PC-3 (cell line): ENCODE measurements at places on chromosomes 2 and 18.
A peak's percentile ranks its signal among the peaks of the same experiment; 100 is the strongest.

DNA sequence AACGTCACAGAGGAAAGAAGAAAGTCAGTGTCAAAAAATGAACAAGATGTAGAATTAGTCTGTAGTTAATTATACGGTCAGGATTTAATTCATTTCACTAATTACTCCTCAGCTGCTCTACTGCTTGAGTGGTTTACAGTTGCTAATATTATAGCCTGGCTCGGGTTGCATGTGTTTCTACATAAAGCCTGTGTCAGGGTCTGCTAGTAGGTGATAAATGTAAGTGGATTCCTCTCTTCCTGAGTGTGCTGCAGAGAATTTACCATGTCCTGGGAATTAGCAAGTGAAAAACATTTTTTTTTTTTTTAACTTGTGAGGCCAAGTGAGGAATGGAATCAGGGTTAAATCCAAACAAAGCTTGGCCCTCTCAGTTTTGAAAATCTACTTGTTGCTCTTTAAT lies 622.6 kb downstream of the EPHA4 start:
- no peak for DNase-seq

DNA sequence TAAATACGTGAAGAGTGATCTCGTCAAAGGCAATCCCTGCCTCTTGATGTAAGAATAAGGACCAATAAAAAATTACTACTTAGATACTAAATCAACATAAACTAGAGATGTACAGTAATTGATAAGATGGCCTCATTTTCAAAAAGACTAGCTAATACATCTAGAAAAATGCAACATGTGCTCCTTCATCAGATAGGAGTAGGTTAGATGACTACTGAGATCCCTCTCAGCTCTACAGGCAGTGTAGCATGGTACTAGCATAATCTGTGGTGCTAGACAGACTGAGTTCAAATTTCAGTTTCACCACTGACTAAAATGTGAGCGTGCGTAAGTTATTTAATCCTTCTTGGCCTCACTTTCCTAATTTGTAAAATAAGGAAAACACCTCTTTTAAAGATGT lies 82.6 kb upstream of the FRZB start:
- DNase-seq, result no peak

DNA sequence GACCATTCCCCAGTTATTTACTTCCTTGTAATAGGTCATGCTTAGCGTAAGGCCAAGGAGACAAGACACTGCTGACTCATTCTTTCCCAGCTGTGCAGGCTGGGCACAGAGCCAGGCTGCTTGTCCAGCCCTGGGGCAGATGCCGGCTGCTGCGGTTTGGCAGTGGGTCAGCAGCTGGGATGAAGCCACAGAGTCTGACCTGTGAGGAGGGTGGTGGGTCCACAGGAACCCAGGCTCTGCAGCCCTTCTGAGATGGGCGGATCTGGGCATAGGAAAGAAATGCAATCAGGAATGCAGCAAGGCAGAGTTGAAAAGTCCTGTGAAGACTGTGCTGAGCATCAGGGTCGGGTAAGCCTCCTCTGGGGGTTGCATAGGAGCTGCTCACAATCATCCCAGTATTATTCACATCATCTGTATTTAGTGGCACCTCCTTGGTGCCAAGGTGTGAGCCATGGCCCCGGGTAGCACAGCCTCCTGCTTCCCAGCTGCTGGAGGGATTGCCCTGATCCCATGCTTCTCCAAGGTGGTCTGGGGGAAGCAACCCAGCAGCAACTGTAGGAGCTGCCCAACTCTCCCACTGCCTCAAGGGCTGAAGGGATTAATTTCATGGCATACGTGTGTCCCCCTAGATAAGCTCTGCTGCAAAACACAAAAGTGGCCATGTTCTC lies 139.0 kb downstream of the DDX1 start:
- DNase-seq, result peak; percentile 93

DNA sequence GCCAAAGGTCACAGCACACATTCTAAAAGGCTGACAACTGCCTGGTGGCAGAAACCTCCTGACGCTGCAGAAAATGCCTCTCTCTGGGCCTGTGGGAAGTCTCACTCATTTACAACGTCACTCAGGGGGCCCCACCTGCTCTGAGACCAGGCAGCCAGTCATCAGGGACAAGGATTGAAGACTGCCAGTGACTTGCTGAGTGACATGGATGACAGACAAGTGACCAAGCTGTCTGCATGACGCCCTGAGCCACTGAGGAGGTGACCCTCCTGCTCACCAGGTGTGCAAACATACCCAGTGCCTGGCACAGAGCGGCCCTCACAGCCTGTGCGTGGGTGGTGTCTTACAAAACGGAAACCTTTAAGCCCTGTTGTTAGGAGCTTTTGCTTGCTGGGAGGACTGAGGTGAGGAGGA lies 392.4 kb downstream of the TNS1 start:
- DNase-seq, result no peak

DNA sequence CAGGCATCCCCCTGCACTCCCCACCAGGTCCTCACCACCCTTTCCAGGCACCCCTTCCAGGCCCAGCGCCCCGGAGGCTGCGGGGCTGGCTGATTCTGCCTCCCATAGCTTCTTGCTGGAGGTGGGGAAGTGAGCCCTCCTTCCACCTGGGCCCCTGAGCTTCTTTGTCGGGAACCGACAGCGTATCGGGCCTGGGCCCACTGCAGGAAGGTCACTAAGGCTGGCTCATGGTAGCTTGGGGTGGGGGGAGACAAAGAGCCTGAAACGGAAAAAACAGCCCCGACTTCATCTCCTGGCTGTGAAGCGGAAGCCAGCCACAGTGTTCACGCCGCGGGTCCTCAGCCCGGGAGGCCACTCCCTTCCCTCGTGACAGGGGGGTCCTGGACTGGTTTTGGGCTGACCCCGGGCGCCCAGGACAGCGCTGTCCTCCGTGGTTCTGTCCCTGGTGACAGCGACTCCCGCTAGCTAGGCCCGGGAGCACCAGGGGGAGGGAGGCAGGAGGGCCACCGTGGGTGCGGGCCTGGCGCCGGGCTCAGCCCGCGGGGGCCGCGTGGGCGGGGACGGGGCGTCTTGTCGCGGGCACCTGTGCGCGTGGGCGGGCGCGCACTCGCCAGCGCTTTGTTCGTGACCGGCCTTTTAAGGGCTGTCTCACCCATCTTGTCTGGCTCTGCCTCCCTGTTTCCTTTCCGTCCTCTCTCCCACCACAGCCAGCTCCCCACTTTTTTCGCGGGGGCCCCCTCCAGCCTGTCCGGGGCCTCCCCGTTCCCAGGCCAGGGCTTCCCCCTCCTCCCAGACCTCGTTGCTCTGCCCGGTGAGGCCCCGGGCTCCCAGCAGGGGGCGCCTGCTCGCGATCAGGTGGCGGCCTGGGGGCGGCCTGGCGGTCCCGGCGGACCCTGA lies 64.9 kb downstream of the DNMT3A start:
- DNase-seq, result no peak

GRCh38 chr2:142130111-142131009 lies 456 bp downstream of the LRP1B start:
- peak; percentile 30 for DNase-seq

GRCh38 chr18:45503990-45504389 lies 111.3 kb upstream of the SLC14A2 start:
- no peak for DNase-seq

DNA sequence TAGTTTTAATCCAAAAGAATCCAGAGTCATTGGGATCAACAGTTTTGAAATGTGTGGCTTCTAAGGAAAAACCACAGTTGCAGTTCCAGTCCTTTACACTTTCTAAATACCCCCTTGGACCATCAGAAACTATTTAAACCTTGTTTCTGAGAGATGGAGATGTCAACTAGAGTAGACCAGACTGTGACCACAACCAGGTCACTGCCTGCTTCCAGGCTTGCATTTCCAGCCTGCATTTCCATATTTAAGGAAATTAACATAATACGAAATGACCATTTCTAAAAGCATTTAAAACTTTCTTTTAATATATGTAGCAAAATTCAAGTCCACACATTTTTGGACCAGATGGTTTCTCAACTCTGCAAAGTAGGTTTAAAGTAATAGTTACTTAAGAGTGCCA lies 38.4 kb downstream of the ADD2 start:
- DNase-seq, result no peak

DNA sequence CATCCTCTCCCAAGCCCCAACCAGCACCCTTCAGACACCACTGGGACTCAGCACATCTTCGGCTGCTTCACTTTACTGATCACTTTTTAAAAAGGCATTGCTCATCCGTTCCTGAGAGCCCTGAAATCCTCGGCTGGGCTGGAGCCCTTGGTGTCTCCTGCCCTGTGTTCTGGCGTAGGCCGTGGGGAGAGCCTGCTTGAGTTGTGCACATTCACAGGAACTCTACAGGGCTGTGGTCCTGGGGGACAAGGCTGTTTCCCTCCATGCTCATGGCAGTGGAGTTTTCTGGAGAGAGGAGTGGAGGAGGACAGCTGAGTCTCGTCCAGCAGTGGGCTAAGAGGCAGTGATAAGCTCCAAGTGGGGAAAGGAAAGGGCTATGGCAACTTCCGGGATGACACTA lies 15.9 kb downstream of the CENPA start:
- DNase-seq, result no peak

DNA sequence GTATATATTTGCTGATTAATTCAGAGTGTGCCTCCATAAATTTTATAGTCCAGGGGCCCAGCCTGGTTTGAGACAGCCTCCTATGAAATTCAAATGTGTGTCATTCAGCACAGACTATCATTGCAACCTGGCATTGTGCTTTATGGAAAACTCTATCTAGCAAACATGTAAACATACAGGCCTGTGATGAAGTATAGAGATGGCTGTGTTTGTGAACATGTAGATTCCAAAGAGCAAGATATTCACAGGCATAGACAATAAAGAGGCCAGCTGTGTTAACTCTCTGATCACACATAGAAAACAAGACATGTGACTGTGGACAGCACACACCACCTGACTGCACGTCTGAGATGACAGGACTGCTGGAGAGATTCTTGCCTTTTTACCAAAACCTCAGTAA lies 297.9 kb downstream of the EN1 start:
- no peak for DNase-seq

DNA sequence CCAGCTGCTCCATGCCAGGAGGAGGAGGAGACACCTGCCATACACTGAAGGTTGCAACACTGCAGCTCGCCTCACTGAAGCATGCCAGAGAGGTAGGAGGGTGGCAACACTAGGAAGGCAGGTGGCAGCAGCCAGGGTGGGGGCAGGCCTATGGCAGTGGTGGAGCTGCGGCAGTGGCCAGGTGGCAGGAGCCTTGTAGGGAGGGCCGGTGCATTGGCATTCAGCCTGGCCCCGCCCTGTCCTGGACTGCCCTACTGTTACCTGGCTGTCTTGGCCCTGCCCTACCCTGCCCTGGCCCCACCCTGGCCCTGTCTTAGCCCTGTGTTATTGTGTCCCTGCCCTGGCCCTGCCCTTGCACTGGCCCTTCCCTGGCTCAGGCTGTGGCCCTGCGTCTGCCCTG lies 7.4 kb upstream of the ANKRD62 start:
- DNase-seq, result no peak

DNA sequence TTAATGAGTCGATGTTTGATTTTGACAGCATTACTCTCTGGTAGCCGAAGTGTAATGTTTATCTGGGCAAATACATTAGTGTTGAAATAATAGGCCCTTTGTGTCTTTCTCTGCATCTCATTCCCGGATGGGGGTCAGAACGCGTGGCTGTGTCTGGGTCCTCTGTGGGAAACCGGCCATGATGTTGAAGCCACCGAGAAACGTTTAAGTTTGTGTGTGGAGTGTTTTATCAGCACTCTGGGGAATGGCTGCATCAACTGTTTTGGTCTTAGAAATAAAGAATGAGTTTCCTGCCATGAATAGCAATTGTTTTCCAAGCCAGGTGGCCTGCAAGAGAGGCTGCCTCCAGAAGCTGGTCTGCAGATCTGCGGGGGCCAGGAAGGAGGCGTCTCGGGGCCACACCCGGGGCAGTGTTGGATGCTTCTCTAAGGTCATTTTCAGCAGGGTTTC lies 69.7 kb downstream of the RNF144A start:
- no peak for DNase-seq

- no peak for DNase-seq
Measured at GRCh38 chr2:237455764-237456163, 31.3 kb upstream of the MLPH start.

DNA sequence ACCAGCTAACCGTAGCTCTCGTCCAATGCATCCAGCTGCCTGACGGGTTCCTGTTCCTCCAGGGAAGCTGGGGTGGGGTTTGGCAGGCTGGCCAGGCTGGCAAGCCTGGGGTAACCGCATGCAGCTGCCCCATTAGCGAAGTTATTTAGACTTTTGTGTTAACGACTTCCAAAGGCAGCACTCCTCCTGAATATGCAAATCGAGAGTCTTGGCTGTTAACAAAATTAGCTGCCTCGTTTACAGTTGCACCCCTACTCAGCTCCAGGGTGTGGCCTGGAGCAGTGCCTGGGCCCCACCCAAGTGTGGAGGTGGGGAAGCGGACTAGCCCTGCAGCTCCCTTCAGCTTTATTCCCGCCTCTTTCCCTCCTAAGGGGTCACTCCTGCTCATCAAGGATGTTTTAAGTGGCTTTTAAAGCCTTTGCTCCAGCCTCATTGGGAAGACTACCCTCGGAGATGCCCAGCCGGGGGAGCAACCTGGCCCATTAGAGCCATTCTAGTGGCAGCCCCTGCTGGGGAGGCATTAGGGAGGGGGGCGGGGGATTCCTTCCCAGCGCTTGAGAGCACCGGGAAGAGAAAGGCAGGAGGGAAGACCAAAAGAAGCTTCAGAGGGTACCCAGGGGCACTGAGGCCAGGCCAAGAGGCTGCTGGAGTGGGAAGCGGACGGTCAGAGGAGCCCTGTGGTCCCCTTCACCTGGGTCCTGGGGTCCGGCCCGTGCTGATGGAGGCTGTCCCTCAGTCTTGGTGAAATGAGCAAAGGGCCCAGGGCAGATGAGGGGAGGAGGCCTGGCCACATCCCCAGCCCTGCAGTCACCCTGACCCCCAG lies 204.1 kb downstream of the CELF4 start:
- DNase-seq, result no peak

DNA sequence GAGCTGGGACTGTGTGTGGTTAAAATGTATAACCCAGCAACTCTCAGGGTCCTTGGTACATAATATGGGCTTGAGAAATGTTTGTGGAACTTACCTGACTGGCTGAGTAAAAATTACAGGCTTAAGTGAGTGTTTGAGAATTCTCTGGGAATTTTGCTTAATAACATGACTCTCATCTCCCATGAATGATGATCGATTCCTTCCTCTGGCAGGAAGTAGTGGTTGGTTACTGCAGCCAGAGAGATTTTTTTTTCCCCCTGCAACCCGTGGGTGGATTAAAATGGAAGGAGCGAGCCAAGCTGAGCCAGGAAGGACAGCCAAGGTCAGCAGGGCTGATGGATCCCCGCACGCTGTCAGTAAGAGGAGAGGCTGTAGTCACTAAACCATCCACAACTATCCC lies 40.6 kb upstream of the RFX8 start:
- DNase-seq, result peak; percentile 40
